ENCODE measurements at places on chromosomes 12 and 14.
A peak's percentile ranks its signal among the peaks of the same experiment; 100 is the strongest.

DNA sequence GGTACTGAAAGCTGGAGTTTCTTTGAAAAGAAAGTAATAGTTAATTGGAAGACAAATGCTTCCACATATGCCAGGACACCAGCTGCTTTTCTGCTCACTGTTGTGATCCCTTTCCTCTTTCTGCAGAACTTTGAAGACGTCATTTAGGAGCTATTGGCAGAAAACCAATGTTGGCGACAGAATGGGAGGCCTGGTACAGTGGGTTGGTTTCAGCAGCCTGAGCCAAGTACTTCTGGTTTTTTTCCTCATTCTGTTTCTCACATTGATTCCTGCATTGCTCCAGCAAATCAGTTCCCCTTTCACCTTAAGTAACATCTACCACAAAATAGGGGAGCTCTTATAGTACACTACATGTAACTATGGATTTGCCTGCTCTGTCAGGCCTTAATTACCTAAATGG is 96.9 kb downstream of the FIGNL2 start:
- no peak for DNase-seq

DNA sequence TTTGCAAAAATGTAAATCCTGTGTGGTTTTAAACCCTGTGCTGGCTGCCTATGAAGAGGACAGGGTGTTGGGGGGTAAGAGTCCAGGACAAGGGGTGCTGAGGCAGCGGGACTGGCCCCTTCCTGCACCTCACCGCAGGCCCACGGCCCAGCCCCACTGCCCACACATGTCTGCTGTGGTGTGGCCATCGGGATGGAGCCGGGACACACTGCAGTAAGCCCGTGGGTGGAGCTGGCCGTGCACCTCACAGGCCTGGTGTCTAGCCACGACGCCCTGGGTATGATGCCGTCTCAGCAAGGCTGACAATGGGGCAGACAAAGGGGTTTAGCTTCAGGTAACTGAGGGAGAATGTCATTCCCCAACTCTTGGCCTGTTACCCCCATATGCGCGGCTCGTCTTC is 19.6 kb downstream of the AMN start:
- no peak for DNase-seq

DNA sequence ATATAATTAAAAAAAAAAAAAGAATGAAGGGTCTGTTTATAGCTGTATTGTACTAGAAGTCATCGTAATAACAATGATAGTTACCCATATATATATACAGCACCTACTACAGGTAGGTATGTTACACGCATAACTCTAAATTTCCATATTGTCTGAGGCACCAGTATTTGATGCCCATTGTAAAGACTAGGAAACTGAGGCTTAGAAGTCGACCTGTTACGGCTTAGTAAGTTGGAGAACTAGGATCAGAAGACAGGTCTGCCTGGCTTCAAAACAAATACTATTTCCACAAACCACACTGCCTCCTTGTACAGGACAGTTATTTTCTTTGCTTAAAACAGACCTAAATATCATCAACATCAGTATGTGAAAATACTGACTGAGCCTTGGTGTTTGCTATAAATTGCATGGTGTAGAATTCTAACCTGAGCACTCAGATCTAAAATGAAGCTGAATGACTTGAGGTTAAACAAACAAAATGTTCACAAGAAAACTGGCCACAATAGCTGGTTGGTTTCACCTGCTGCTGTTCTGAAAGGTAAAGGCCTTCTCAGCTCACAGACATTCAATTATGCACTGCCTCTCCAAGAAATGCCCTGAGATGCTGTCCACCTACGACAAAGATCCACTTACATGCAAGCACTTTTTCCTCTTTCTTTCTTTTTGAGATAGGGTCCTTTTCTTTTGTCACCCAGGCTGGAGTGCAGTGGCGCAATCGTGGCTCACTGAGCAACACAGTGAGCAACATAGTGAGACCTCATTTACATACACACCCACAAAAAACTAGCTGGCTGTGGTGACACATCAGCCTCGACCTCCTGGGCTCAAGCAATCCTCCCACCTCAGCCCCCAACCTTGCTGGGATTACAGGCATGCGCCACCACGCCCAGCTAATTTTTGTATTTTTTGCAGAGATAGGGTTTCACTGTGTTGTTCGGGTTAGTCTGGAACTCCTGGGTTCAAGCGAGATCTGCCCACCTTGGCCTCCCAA is 35.7 kb downstream of the SSH1 start:
- DNase-seq, result peak; percentile 56

DNA sequence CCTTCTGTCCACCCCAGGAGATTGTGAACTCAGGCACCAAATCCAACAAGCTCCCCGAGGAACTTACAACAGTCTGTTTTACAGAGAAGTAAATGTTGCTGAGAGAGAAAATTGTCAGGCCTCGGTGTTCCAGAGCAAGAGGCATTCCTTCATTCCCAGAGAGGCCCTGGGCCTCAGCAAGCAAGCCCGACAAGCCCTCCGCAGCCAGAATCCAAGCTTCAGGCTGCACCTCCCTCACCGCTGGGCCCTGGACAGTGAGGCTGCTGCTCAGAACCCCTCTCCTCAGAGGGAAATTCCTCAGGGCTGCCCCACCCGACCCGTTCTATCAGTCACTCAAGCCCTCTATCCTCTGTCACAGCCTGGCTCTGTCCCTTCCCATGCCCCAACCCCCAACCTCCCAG is 56.4 kb downstream of the ZFP36L1 start:
- no peak for DNase-seq

DNA sequence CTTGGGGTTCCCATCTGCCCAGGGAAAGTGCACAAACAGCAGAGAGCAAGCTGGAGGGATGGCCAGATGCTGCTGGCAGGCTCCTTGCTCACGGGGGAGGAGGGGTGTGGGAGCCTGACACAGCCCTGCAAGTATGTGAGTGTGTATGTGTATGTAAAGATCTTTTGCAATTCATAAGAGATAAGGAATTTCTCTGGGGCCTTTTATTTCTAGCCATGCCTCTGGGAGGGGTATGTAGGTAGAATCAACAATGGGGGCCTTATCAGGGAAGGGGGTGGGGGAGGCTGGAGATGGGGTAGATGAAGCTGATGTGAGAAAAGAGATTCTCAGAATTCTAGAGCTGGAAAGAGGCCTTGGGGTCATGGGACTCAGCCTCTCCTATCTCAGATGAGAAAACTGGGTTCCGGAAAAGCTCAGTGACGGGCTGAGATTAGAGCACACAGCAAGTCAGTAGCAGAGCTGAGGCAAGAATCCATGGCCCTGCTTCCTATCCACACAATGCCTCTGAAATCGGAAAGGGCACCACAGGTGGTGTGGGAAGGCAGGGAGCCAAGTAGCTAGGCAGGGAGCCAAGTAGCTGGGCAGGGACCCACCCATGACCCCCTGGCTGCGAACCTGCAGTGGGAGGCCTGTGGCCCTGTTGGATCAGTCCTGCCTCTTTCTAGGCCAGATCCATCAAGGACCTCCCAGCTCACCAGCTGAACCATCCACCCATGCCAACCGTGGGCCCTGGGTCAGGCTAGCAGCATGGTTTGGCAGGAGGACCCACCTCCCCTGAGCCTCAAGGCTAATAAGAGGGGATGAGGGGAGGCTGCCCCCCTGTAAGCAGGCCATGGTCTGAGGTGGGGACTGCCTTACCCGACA is 54.7 kb downstream of the PLEKHG3 start:
- DNase-seq, result no peak

GRCh38 chr14:100605230-100605629 is 18.0 kb upstream of the BEGAIN start:
- DNase-seq, result no peak

DNA sequence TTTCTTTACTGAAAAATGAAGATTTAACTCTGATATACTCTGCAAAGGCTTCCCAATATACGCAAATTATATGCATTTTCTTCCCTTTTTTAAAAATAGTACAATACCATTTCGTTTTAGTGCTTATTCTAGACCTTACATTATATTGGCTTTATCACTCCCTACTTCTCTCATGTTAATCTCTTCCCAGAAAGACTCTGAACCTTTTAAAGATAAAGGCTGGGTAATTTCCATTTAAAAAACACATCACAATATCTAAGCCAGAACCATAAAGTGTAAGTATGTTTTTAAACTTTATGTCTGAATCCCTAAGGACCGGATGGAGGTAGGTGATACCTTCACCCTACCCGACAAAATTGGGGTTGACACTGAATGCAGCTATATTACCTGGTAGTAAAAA is 320.8 kb downstream of the DIO2 start:
- no peak for DNase-seq

DNA sequence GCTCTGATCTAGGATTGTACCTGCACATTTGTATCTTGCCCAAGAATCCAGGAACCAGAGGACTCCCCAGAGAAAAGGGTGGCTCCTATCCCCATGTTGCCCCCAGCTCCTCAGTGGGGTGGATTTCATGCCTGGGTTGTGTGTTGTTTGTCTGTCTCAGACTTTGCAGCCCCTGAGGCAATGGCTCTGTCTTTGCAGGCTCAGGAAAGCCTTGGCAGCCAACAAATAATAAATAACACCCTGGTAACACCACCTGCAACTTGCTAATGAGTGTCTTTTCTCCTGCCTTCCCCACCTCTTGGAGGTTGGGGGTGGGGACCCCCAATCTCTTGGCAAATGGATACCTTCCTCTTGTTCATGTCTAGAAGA is 65.2 kb upstream of the CISTR start:
- DNase-seq, result no peak

DNA sequence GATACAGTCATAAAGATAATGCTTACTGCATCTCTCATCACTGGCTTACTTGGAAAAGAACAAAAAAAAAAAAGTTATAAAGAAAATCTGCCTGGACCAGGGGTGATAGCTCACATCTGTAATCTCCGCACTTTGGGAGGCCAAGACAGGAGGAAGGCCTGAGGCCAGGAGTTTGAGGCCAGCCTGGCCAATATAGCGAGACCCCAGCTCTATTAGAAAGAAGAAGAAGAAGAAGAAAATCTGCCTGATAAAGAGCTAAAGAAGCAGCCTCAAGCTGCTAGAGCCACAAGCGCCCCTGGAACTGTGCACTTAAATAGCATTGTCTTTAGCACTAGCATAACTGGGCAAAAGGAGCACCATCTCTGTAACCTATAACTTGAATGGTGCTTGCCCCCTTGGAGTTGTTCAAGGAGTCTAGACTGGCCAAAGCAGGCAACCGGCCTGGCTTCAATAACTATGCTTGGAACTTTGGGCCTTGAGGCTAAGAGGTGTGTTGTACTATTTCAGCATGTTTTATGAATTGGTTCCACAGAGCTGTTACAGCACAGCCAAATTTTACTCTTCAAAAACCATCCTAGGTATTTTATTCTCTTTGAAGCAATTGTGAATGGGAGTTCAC is 53.2 kb downstream of the SINHCAF start:
- no peak for DNase-seq

GRCh38 chr14:72178517-72178916 is 246.3 kb downstream of the RGS6 start:
- no peak for DNase-seq

- DNase-seq, result no peak
Observed at GRCh38 chr12:25034676-25035075, 85.8 kb upstream of the BCAT1 start.

GRCh38 chr12:93453633-93454032 is 11.9 kb upstream of the UBE2N start:
- DNase-seq, result no peak

GRCh38 chr12:72295744-72296143 is 23.6 kb downstream of the TRHDE start:
- DNase-seq, result no peak

- no peak for DNase-seq
Observed at GRCh38 chr14:61406198-61406597, 84.8 kb downstream of the PRKCH start.

DNA sequence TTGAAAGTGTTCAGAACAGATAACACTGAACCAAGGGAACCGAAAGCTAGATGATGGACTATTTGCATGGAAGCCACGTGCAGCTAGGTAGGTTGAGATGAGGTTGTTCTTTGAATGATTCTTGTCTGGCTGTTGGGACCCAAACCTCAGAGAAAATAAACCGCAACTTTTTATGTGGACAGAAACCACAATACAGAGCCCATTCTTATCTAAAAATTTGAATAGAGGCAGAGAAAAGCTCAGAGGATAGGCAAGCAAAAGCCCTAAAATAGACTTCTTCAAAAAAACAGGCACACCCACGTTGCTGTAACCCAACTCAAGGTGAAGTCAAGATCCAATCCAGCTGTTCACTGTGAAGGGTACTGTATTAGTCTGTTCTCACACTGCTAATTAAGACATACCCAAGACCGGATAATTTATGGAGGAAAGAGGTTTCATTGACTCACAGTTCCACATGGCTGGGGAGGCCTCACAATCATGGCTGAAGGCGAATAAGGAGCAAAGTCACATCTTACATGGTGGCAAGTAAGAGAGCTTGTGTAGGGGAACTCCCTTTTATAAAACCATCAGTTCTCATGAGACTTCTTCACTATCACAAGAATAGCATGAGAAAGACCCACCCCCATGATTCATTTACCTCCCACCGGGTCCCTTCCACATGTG is 353.8 kb downstream of the AACS start:
- DNase-seq, result no peak

- DNase-seq, result no peak
Observed at GRCh38 chr12:24767016-24767415, 181.9 kb downstream of the BCAT1 start.

DNA sequence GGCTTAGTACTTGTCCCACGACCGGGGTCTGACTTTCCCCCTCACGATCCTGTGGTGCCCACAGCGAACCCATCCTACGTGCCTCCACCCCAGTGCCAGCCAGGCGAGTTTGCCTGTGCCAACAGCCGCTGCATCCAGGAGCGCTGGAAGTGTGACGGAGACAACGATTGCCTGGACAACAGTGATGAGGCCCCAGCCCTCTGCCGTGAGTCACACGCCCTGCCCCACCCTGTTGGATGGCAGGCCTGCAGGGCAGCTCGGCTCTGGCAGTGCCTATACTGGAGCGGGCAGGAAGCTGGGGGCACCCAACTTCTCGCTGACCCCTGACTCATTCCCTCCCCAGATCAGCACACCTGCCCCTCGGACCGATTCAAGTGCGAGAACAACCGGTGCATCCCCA is 18.3 kb upstream of the LRP1-AS start:
- DNase-seq, result no peak

DNA sequence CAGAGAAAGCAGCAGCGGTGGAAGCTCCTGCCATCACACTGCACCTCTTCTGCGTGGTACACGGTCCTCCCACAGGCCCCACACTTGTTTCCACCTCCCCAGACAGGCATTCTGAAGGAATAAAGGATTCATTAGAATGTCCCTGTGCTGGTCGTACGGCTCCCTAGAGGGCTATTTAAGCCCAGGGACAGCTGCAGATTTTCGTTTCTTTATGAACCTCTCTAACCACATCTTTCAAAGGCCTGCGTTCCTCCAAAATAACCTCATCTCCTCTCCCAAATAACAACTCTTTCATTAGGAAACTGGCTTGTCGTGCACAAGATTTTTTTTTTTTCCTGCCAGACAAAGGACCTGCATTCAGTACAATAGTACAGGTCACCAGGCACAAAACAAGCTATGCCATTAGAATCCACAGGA is 12.7 kb downstream of the CSRP2 start:
- DNase-seq, result no peak

- DNase-seq, result peak; percentile 44
Observed at GRCh38 chr12:14157088-14157747, 175.8 kb upstream of the GRIN2B start.

Data from CD4-positive, alpha-beta T cell treated with Interleukin-1 beta for 1 hour (primary cell).